ENCODE measurements at places on chromosomes 13 and 19. TPM values are rescaled to one million over a fixed set of nuclear protein-coding genes. Genes with fewer than 3 reads are reported as not detected.

Gene CYP4F22
- total RNA-seq, result not detected

Gene TTC9B
- not detected for total RNA-seq

Gene ZNF541
- total RNA-seq, result 2.7 TPM

Gene PDCD2L
- total RNA-seq, result 1.2 TPM

Gene NOTCH3
- 1.6 TPM for total RNA-seq

Data from placental epithelial cell (primary cell).